ENCODE measurements at places on chromosomes 5 and 9.

DNA sequence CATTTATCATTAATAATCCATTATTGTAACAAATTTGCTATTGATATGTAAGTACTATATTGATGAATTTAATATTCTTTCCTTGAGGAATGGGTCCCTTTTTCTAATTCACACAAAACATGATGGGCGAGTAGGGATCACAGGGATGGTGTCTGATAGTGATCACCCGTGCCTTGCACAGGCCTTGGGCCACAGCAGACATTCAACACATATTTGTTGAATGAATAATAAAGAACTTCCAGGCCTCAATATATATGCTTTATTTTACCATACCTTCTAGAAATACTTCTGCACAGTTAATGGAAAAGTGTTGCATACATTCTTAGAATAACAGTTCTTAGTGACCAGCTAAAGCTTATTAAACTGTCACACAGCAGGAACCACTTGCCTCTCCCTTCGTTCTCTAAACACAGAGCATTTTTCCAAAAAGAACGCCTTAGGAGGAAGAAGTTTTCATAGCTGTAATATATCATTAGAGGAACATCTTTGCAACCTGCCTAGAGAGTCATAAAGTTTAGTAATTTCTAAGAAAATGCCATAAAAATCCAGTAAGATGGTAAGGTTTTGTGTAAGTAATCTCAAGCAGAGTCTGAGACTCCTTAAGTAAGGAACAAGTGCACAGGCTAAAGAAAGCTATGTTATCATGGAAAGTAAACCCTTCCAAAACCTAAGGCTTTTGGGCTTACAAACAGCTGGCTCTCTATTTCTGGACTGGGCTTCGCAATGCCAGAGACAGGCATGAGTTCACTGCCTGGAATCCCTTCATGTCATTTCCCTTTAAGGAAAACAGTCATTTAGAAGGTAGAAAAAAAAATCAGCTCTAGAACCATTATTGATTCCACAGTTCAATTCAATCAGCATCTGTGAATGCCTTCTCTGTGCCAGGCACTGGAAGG, 17.7 kb downstream of the TTLL11 start:
- DNase-seq, result no peak

GRCh38 chr5:6754766-6755165, 41.5 kb downstream of the TENT4A start:
- no peak for DNase-seq

GRCh38 chr5:116813356-116813755, 238.7 kb upstream of the SEMA6A start:
- DNase-seq, result no peak

GRCh38 chr5:108543486-108543885, 161.6 kb upstream of the FBXL17 start:
- no peak for DNase-seq

- DNase-seq, result peak; percentile 44
These were observed 757 bp downstream of the CDC26 start for GRCh38 chr9:113274474-113275156.

GRCh38 chr5:32332966-32333365, 20.2 kb upstream of the MTMR12 start:
- no peak for DNase-seq

DNA sequence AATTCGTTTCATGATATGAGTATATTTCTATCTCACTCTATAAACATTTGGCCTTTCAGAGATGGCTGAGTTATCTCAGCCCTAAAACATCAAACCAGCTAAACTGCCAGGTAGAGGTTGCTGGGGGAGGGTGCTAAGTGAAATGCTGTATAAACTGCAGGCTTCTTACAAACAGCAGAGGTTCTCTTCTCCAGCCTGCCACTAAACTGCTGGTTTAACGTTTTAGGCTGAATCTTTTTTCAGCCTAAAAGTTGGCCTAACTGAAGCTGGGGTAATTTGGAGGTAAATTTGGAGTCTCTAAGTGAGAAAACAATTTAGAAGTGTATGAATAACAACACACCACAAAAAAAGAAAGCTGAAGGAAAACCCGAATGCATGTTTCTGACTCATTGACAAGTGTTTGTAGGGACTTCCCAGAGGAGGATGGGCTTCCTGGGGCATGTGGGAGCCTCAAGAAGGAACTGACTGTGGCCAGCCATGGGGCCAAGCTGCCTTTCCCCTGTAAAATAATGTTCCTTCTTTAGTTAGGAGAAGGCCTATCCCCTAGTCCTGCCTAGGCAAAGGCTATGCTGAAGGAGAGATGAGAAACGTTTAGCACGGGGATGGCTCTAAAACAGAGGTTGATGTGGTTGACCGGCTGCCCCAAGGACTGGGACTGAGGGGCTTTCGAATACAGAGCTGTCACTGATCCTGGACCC, 44.3 kb downstream of the SLC28A3 start:
- no peak for DNase-seq

Data from NCI-H1417 treated with DMSO at 0.1 percent for 48 hours (cell line).